ENCODE measurements at places on chromosomes 1 and 21.
A peak's percentile ranks its signal among the peaks of the same experiment; 100 is the strongest.

DNA sequence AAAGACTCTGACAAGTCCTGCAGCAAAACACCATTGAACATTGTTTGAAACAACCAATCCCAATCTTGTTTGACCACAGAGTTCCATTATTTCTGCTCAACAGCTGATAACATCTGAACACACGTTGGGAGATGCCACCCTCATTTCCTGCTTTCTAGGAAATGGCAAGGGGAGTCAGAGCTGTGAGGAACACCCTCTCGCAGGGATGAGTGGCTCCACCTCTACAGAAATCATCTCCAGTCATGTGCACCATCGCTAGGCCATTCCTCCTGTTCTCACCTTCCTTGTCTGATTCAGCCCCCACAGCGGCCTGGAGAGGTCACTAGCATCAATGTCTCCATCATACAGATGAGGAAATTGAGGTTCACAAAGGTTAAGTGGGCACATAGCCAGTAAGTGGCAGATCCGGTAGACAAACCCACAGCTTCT is 22.4 kb upstream of the RUNX3 start:
- no peak for DNase-seq

- DNase-seq: peak; percentile 24
These were observed 29.0 kb downstream of the DUSP10 start for GRCh38 chr1:221712776-221713431.

DNA sequence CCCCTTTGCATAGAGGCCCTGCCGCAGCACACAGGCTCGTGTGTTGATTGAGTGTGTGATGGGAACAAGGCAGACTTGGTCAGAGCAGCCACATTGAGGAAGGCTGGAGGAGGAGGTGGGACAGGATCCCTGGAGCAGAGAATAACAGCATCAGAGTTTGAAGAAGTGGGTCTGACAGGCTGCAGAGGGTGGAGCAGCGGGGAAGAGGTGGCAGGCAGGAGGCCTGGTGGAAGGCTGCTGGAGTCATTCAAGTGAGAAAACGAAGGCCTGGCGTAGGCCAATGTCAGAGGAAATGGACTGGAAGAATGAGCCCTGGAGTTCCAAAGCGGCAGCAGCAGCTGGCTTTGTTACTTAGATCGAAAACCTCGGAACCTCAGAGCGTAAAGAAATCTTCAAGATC is 115.0 kb upstream of the GRIK3 start:
- no peak for DNase-seq

DNA sequence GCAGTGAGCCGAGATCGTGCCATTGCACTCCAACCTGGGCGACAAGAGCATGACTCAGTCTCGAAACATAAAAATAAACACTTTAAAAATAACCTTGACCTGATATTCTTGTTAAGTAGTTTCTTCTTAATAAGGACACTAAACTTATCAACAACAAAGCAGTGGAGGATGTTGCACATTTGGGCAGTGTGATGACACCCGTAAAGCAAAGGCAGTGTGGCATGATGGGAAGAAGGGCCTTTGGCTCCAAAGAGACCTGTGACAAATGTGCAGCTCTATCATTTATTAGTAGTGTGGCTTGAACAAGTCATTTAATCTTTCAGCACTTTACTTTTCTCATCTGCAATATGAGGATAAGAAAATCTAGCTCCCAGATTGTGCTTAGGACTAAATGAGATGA is 348.0 kb upstream of the PLD5 start:
- DNase-seq: no peak

DNA sequence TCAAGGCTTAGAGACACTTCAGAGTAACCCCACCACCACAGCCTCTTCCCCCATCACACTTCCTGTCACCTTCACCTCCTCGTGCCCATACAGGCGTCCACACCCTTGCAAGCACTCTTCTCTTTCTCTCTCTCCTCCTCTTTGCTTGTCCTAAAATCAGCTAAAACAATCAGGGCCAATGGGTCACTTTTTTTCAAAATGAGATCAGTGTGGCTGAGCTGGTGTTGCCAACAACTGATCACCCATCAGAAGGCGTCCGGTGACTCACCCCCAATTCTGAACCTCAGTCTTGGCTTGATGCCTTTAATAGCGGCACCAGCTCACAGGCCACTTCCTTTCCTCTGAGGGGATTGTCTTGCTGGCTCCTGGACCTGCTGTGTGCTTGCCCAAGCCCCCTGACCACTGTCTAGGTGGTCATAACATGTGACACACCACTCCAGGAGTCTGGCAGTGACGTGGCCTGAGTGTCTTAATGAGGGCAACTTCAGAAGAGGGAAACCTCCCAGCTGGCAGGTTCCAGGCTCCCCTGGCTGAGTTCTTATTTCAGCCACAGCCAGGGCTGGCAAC is 1.6 kb downstream of the DRAXIN start:
- no peak for DNase-seq

DNA sequence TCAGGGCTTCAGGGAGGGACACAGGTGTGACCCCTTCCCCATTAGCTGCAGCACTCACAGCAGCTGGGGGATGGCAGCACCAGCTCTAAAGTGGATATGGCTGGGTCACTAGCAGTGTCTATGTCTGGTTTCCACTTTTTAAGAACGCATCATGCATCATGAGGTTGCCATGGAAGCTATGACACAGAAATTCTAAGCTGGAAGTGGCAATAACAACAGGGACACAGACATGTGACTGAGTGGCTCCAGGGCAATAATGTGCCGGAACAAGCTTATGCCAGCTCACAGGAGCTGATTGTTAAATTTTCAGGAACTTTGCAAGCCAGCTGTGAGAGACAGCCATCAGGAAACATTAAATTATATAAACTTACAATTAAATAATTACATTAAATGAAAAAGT is 51.2 kb upstream of the NFASC start:
- DNase-seq: no peak

DNA sequence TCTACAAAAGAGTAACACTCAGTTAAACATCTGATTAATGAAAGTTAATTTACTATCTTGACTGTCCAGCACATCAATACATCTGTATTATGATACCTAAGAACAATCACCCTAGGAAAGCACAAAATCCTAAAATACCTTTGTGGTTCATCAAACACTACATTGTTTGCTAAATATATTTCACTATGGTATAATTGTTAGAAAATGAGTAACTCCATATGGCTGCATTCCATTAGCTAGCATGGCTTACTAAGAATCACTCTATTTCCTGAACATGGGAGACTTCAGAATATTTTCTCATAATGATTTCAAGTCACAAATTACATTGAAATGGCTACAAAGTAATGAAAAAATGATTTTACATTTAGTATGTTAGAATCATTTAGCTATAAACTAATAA is 12.5 kb downstream of the TRMT1L start:
- no peak for DNase-seq

GRCh38 chr1:27967884-27968466 is 8.2 kb downstream of the XKR8 start:
- no peak for DNase-seq

- DNase-seq: no peak
These were observed 57.6 kb downstream of the LDLRAD2 start for GRCh38 chr1:21869620-21870121.

DNA sequence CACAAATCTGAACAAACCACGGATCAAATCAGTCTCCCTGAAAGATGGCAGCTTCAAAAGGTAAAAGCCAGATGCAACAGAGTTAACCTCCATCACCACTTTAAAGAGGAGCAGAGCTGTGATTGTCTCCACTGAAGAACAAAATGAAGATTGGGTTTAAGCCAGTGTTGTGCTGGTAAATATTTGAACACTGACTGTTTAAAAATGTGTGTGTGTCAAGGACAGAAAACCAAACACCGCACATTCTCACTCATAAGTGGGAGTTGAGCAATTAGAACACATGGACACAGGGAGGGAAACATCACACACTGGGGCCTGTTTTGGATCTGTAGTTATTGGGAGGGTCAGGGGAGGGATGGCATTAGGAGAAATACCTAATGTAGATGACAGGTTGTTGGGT is 83.9 kb downstream of the ST6GALNAC5 start:
- no peak for DNase-seq

GRCh38 chr1:239228451-239228850 is 157.9 kb upstream of the CHRM3 start:
- DNase-seq: no peak

- DNase-seq: no peak
These were observed 33.3 kb downstream of the GNPAT start for GRCh38 chr1:231274119-231274825.

GRCh38 chr21:19326531-19327319 is 923.1 kb upstream of the TMPRSS15 start:
- DNase-seq: no peak

DNA sequence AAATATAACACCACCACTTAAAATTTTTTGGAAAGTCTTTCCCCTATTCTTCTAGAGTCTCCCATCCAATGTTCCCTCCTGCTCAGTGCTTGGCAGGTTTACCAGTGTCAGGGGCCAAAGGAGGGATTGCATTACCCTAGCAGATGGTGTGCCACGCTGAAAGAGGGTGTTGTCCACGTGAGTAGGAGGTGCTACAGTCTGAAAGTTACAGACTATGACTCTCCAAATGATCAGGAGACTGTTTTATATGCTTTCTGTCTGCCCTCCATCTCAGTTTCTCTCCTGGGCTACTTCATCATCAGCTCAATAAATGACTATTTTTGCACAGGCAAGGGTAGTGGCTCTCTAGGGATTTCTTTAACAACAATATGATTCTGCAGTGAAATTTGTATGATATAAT is 31.3 kb upstream of the ANGPTL7 start:
- no peak for DNase-seq

GRCh38 chr1:70990469-70991253 is 57.0 kb downstream of the PTGER3 start:
- no peak for DNase-seq

GRCh38 chr1:90200646-90201205 is 205.8 kb downstream of the ZNF326 start:
- DNase-seq: no peak

DNA sequence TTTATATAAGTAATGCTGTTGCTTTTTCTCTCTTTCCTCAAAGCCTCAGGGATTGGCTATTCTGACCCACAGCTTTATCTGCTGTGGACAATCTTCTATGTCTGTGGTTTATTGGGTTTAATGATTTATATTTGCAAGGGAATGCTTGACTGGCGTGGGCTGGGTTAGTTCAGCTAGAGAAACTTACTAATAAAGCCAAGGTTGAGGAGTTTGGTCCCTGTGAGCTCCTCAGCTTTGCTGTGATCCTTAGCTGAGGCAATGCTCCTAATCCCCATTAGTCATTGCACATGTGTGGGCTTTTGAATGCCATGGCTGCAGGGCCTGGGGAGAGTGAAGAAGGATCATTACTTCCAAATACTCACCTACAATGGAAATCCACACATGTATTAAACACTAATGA is 179.3 kb downstream of the ZNF326 start:
- DNase-seq: no peak

GRCh38 chr1:1021920-1022259 is 2.0 kb downstream of the AGRN start:
- DNase-seq: no peak

- no peak for DNase-seq
These were observed 23.1 kb upstream of the PTAFR start for GRCh38 chr1:28199328-28200233.

GRCh38 chr1:79110749-79111148 is 104.2 kb upstream of the ADGRL4 start:
- DNase-seq: no peak

DNA sequence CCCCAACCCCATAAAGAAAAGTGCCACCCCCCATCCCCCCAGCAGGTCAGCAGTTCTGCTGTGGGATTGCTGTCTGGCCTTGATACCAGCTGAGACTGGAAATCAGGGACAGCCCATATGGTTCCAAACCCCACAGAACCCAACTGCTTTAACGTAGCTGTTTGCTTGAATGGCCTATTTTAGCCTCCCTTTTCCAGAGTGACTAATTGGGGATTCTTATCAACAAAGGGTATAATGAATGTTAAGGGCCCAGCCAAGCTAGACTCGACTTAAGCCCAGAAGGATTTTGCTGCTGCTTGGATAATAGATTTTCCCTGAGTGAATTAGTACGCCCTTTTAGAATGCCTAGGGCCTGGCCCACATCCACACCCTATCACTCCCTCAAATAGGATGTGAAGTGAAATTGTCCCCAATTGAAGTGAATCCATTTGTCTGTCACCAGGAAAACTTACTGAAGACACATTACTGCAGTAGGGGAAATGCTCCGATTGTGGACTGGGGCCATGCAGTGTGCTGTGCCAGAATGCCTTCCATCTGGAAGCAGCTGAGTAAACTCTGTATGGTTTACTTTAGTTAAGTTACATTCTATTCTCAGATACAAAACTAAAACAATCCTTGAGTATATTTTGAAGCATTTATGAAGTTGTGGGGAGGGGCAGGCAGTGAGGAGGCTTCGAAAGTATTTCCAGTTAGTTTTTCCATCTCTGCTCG is 156.9 kb downstream of the DHRS3 start:
- no peak for DNase-seq

DNA sequence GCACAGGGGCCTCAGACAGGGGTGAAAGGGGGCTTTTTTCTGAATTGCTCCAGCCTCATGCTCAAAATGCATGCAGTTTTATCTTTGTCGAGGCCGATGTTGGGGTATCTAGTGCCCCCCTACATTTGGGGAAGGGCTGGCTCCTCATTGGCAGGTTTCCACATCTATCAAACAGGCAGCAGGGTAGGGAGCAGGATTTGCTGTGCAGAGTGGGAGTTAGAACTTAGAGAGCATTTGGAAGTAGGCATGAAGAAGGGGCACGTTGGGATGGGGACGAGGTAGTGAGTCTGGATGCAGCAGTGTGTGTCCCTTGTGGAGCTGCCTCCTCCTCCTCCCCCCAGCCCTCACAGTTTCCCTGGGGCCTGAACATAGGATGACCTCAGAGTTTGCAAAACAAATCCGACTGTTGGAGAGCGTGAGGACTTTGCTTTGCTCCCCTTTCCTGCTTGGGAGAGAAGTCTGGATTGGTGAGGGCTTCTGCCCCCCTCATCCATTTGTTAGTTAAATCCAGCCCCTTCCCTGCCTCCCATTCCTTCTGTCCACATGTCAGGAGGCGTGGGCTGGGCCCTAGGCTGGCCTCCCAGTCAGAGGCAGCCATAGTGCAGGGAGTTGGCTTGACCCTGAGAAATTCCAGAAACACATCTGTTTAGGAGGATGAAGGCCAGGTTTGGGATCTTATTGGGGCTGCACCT is 36.9 kb upstream of the GPR37L1 start:
- no peak for DNase-seq

DNA sequence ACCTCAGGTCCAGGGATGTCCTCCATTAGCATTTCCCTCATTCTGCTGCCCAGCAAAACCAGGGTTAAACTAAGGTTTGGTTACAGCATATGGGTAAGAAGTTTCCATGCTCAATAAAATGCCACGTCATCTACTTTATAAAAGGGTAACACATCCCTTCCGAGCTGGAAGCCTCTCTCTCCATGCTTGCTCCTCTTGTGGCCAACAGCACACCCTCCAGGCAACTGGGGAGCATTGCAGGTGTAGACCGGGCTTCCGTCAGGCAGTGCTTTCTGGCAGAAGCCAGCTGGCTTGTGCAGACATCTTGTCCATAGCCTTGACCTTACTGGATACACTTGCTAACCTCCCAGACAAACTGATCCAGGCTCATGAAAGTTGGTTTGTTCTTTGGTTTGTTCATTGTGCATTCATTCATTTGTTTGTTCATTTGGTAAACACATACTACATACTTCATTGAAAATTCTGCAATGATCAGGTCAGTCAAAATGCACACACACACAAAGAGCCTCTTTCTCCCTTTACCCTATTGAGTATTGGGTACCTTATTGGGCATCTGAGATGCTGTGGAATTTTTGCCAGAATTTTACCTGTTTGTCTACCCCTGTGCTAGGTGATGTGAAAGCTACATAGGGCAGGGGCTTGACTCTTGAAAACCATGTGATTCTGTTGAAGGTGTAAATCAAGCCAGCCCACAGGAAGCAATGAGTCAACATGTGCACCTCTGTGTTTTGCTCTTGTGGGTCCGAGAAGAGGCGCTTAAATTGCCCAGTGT is 422.8 kb downstream of the CAMTA1 start:
- no peak for DNase-seq
